ENCODE measurements at places on chromosomes 5 and 9.

- no peak for DNase-seq
Observed at GRCh38 chr9:87087197-87087596, 139.9 kb upstream of the GAS1 start.

DNA sequence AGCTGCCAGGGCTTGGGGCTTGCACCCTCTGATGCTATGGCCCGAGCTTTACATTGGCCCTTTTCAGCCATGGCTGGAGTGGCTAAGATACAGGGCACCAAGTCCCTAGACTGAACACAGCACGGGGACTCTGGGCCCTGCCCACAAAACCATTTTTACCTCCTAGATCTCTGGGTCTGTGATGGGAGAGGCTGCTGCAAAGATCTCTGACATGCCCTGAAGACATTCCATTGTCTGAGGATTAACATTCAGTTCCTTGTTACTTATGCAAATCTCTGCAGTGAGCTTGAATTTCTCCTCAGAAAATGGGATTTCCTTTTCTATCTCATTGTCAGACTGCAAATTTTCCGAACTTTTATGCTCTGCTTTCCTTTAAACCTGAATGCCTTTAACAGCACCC is 337.0 kb upstream of the SMC2 start:
- no peak for DNase-seq

DNA sequence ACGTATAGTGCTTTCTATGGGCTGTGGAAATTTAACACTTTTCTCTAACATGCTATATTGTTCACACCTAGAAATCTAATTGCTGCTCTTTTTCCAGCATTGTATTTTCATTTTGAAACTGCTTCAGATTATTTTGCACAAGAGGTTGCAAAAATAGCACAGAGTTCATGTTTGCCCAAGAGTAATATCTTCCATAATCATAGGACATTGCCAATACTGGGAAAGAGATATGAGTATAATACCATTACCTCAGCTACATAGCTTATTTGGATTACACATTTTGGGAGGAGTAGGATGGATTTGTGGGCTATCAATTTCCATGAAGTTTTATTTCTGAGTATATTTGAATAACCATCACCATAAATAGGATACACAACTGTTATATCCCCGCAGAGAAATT is 717.1 kb downstream of the CDH9 start:
- DNase-seq: no peak

GRCh38 chr5:135088911-135089310 is 54.9 kb upstream of the PITX1 start:
- no peak for DNase-seq

GRCh38 chr5:111762895-111763294 is 5.9 kb upstream of the NREP start:
- no peak for DNase-seq
